Breast epithelium (tissue), 4 donors: ENCODE measurements at places on chromosomes 5 and 9. TPM values are rescaled to one million over a fixed set of nuclear protein-coding genes. Genes with fewer than 3 reads are reported as not detected.

Gene CDKN2B
- total RNA-seq = 70.1 TPM

Gene GCNT4
- 2.3 TPM for total RNA-seq

Gene SLCO4C1
- total RNA-seq = 0.73 TPM

Gene GARIN3
- not detected for total RNA-seq

Gene CCDC171
- 5.6 TPM for total RNA-seq

Gene DIMT1
- 38.1 TPM for total RNA-seq

Gene PCDHGB4
- total RNA-seq = 8.9 TPM

Gene SCGB3A2
- not detected for total RNA-seq

Gene FABP6
- not detected for total RNA-seq

Gene PTGER4
- total RNA-seq = 20.5 TPM

Gene HBEGF
- 22.9 TPM for total RNA-seq

Gene PCDHGB5
- 20.6 TPM for total RNA-seq

Gene CD74
- total RNA-seq = 392 TPM

Gene C9orf153
- 0.80 TPM for total RNA-seq

Gene SLC6A7
- not detected for total RNA-seq

Gene SRA1
- total RNA-seq = 13.6 TPM

Gene SOHLH1
- total RNA-seq = not detected

Gene OR1J2
- not detected for total RNA-seq

Gene IL4
- total RNA-seq = not detected
